ENCODE measurements at places on chromosomes 1 and 21.

GRCh38 chr1:31944205-31945089, 6.3 kb upstream of the PTP4A2 start:
- peak; percentile 46 for DNase-seq

- no peak for DNase-seq
Measured at GRCh38 chr1:12153181-12153785, 13.5 kb upstream of the TNFRSF1B start.

DNA sequence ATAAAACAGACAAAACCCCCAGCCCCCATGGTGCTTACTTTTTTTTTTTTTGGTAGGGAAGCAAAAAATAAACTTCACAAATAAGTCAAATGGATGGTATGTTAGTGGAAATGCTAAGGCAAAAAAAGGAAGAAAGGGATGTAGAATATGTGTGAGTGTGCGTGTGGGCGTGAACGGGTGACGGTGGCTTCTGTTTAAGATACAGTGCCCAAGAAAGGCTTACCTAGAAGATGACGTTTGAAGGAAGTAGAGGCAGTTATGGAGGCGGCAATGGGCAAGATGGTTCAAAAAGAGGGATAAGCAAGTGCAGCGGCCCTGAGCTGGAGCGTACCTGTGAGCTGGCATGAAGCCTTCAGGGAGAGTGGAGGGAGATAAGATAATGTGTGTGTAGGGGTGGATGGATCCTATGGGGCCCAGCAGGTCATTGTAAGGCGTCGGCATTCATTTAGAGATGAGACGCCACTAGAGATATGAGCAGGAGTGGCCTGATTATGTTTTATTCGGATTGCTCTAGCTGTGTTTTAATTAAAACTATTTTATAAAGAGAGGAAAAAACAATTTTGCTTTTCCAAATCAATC, 19.9 kb downstream of the LEPR start:
- DNase-seq, result no peak

DNA sequence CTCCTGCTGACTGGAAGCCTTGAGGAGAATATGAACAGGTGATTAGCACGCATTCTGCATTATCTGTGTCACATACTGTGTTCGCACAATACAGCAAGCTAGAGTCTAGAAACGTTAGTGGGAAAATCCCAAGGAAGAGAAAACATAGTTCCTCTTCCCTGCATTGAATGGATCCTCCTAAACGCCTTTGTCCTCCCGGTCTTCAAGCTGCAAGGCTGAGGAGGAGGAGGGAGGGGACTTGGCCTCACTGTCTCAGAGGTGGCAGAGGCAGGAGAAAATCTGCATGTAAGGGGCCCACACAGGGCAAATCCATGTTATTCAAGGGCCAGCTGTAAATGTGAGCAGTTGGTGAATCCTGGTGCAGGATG, 34.4 kb downstream of the WNT9A start:
- no peak for DNase-seq

DNA sequence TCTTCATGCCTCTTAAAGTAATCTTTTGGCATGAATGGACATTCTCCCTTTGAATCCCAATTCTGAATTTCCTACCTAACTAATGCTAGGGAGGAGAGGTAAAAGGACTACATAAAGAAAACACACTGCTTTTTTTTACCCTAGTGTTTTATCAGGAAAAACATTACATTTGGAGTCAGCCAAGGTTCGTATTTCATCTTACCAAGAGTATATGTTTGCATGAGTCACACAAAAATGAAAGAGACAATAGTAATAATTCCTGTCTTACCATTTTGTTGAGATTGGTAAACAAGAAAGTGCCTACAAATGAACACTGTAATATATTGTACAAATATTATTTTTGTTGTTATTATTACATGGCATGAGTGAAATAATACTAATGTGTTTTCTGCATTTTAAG, 112.9 kb upstream of the WARS2 start:
- no peak for DNase-seq

DNA sequence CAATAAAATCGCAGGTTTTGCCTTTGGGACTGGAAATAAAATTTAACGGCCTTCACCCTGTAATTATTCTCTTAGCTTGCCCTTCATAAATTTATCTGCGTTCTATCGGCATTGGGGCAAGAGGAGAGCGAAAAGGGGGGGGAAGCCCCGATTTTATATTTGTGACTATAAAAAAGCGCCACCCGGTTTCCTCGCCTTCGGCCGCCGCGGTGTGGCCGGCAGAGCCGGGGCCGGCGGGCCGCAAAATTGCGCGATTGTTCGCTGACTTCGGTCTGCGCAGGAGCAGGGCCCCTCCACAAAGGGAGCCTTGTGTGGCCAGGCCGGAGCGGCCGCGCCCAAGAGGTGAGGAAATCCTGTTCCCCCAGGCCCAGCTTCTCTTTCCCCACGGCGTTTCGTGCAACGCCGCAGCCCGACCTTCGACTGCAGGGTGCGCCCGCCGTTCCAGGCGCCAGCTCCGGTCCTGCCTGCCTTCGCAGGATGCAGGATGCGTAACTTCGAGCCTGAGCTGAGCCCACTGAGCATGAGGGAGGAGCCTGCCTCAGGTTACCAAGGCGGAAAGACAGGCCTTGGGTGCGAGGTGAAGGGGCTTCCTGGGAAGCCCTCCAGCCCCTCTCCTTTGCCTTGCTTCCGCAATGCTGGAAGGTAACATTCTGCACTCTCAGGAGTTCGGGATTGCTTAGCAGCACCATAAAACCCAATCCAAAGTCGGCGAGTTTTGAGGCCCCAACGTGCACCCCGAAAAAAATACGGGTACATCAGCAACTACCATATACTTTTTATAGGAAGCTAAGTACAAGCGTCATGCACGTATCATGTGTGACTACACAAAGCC, 4.9 kb upstream of the TBX15 start:
- no peak for DNase-seq

GRCh38 chr21:26391166-26391565, 181.9 kb downstream of the CYYR1 start:
- no peak for DNase-seq

Measured in DMS153 (cell line).